ENCODE measurements at places on chromosomes 5 and 9. TPM values are rescaled to one million over a fixed set of nuclear protein-coding genes. Genes with fewer than 3 reads are reported as not detected.

The PIP5K1B gene
- total RNA-seq = 18.4 TPM

The HSD17B4 gene
- 170 TPM for total RNA-seq

The TAL2 gene
- total RNA-seq = not detected

The OTP gene
- not detected for total RNA-seq

The GGTA1 gene
- 15.2 TPM for total RNA-seq

The CRB2 gene
- total RNA-seq = 3.5 TPM

The GADD45G gene
- 80.0 TPM for total RNA-seq

The OSMR gene
- 28.6 TPM for total RNA-seq

The COL15A1 gene
- 38.2 TPM for total RNA-seq

The LCN12 gene
- 10.8 TPM for total RNA-seq

The ZFP2 gene
- total RNA-seq = 2.0 TPM

The PCDHGA6 gene
- total RNA-seq = 4.7 TPM

The PCDHA4 gene
- 0.43 TPM for total RNA-seq

The TMEM174 gene
- total RNA-seq = not detected

The GABBR2 gene
- not detected for total RNA-seq

The MARVELD2 gene
- 1.6 TPM for total RNA-seq

The ADGRV1 gene
- total RNA-seq = 1.4 TPM

The PCDHGA4 gene
- total RNA-seq = 4.4 TPM

- DNase-seq = no peak
These were observed 17.0 kb downstream of the GRXCR2 start for GRCh38 chr5:145855763-145856267.

GRCh38 chr5:32776200-32776599 is 65.1 kb downstream of the NPR3 start:
- DNase-seq = no peak

GRCh38 chr5:67010684-67011409 is 185.8 kb downstream of the CD180 start:
- no peak for DNase-seq

GRCh38 chr9:76987594-76988200 is 31.8 kb upstream of the FOXB2 start:
- DNase-seq = no peak

GRCh38 chr5:129096382-129096991 is 1.9 kb downstream of the ISOC1 start:
- DNase-seq = no peak

GRCh38 chr9:105341434-105342146 is 97.1 kb downstream of the SLC44A1 start:
- no peak for DNase-seq

DNA sequence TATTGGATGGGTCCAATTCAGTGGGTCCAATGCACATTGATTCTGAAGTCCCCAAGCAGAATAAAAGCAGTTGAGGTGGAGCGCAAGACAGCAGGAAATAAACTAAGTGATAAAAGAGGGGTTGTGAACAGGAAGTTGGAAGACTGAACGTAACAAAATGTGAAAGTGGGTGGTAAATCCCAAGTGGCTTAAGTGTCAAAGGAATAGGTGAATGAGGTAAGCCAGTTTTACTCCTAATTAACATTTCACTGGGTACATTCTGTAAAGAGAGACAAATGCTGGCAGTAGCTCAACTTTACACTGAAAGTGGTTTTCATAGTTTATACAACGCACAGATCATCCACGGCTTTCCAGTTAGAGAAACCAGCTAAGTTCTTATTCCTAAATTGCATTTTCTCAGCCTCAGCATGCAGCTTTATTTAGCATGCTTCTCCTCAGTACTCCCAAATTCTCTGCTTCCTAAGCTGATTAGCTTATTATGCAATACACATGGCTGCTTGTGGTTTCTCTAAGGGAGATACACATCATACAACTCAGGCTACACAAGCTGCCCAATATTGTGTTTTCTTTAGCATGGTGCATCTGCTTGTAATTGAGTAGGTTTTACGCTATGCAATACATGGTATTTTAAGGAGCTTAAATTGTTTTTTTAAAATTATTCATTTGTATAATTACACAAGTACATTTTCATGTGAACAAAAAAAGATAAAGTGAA is 34.2 kb upstream of the HSD17B4 start:
- no peak for DNase-seq

- DNase-seq = no peak
These were observed 136.6 kb upstream of the TNC start for GRCh38 chr9:115254287-115255180.

DNA sequence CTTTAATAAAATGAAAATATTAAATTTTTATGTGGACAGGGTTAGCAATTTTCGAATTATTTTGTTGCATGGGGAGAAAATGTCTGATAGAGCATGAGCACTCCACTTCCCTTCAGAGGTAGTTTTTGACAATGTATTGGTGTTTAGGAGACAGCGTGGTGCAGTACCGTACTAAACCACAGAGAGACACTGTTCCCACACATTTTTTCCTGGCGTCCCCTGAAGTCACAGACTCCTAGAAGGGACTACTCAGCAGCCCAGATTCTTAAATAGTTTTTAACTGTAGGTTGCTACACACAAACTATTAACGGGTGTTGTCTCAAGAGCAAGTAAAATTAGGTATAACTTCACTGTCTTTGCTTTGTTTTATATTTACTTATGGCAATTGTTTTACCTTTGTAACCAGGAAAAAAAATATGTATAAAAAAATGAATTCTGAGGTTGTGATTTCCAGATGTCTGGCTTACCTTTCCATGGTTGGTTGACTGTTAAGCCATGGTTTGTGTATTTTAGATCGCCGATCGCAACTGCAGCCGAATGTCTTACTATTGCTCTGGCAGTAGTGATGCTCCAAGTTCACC is 171.2 kb downstream of the DOCK8 start:
- DNase-seq = peak; percentile 70

- no peak for DNase-seq
These were observed 89.8 kb upstream of the GABRP start for GRCh38 chr5:170693701-170694100.

GRCh38 chr5:54793468-54794134 is 191.8 kb downstream of the ESM1 start:
- DNase-seq = no peak

- DNase-seq = no peak
These were observed 138.0 kb downstream of the CAAP1 start for GRCh38 chr9:26754509-26755164.

DNA sequence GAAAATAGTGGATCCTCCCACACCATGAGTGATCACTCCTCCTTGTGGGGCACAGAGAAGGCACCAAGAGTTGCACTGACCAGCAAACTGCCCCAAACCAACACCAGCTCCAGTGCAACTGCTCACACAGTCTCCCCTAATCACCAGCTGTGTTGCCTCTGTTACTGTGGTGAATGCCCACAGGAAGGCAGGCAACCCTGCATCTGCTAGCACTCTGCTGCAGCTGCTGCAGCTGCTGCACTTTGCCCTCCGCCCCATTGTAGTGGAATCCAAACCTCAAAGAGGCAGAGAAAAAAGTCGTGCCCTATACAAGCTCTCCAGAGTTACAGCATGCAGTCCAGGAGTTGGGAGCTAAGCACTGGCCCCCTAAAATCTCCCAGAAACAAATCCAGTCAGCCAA is 339.6 kb downstream of the TRIM36 start:
- DNase-seq = no peak

- no peak for DNase-seq
These were observed 34.2 kb downstream of the PLAC8L1 start for GRCh38 chr5:146071171-146071570.

GRCh38 chr5:154117930-154118329 is 72.6 kb upstream of the GALNT10 start:
- no peak for DNase-seq

DNA sequence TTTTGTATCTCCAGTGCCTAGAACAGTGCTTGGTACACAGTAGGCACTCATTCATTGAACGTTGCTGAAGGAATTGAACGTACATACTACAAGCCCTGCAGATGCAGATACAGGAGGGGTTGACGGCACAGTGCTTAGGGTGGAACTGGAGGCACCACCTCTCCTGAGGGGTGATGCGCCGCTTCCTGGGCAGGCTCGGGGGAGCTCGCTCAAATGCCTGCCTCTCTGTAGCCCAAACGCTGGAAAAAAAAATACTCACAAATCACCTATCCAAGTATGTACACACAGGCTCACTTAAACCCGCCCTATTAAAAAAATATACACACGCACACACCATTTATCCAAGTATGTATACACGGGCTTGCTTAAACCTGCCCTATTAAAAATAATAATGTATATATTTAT is 536 bp upstream of the COMMD10 start:
- DNase-seq = no peak

DNA sequence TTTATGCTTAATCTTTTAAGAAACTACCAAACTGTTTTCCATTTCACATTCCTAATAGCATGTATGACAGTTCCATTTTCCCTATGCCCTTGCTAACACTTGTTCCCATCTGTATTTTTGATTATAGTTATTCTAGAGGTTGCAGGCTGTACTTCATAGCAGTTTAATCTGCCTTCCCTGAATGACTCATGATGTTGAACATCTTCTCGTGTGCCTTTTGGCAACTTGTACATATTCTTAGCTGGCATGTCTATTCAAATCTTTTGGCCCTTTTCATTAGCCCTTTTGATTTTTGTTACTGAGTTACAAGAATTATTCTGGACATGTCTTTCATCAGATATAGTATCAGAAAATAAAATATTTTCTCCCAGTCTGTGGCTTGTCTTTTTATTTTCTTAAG is 320.3 kb downstream of the DIRAS2 start:
- no peak for DNase-seq

DNA sequence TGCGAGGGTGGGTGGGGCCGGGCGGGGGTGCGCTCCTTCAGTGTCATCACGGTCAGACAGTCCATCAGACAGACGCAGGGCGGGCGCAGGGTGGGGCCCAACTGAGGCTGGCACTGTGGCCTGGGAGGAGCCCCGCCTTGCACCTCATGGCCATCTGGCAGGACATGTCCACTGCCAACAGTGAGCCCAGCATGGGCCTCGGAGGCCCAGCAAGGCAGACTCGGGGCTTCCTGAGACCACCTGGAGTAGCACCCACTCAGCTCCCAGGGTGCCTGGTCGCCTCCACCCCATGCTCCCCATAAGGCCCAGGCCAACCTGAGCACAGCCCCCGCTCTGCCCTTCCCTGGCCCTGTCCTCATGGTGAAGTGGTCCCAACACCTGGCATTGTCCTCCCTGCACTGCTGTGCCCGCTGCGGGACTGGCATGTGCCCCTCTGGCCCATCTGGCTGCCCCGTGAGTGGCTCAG is 8.5 kb upstream of the GPSM1 start:
- no peak for DNase-seq

DNA sequence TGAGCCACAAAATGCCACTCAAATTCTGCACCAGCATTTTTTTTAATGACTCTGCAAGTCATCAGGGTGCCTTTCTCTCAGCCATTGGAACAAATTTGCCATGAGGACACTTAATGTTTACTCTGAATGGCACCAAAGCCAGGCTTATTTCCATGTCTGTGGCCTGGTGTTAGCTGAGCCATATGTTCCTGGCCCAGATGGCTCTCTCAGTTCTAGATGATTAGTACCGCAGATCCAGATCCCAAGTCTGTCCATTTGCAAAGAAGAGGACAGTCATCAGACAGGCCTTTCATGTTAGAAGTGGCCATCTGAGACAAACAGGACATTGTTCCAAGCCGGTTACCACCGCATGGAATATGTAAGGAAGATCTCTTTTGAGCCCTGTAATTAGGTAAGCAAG is 70.3 kb downstream of the INSYN2B start:
- no peak for DNase-seq

DNA sequence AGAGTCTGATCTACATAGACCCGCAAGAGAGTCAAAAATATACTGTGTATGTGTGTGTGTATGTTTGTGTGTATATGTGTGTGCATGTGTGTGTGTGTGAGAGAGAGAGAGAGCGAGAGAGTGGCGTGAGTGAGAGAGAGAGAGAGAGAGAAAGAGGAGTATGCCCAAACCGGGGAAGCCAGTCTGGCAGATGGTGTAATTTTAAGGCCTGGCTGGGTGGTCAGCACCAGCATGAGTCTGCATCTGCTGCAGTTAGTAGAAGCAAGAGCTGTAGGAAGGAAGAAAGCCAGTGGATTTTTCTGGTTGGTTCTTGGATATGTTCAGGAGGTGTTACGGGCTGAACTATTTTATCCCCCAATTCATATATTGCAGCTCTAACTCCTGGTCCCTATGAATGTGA is 75.2 kb downstream of the ACTBL2 start:
- no peak for DNase-seq

- no peak for DNase-seq
These were observed 268.2 kb downstream of the ZNF608 start for GRCh38 chr5:124478264-124478663.

DNA sequence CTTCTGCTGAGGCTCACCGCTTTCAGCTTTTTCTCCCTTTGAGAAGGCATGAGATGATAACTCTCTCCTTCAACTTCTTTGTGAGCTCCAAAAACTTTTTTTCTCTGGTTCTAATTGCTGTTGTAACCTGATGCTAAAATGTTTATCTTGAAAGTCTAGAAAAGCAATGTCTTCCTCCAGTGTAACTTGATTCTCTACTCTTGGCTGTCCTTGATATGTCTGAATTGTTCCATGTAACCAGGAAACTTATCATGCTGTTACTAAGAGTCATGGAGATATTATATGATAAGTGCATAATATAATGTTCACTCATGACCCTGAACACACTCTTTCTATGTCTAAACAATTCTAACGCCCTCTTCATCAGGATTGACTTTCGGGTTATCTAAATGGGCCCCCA is 128.0 kb upstream of the ABCA1 start:
- no peak for DNase-seq

- DNase-seq = no peak
These were observed 71.3 kb downstream of the LIX1 start for GRCh38 chr5:97071101-97071500.

- DNase-seq = no peak
These were observed 169.1 kb downstream of the CAAP1 start for GRCh38 chr9:26723486-26723885.

All from right atrium auricular region (tissue), 2 donors.